ENCODE measurements at places on chromosomes 5 and 9. TPM values are rescaled to one million over a fixed set of nuclear protein-coding genes. Genes with fewer than 3 reads are reported as not detected.
A peak's percentile ranks its signal among the peaks of the same experiment; 100 is the strongest.

Gene ANKRD31
- 0.13 TPM for total RNA-seq

Gene PCDHB5
- 2.9 TPM for total RNA-seq

Gene CD74
- total RNA-seq = 19.9 TPM

Gene COL15A1
- not detected for total RNA-seq

Gene TSPAN17
- total RNA-seq = 46.8 TPM

Gene WDR70
- 38.1 TPM for total RNA-seq

Gene TUSC1
- total RNA-seq = not detected

Gene PCDHGB7
- total RNA-seq = 6.8 TPM

Gene TEX48
- not detected for total RNA-seq

Gene ARID3C
- not detected for total RNA-seq

DNA sequence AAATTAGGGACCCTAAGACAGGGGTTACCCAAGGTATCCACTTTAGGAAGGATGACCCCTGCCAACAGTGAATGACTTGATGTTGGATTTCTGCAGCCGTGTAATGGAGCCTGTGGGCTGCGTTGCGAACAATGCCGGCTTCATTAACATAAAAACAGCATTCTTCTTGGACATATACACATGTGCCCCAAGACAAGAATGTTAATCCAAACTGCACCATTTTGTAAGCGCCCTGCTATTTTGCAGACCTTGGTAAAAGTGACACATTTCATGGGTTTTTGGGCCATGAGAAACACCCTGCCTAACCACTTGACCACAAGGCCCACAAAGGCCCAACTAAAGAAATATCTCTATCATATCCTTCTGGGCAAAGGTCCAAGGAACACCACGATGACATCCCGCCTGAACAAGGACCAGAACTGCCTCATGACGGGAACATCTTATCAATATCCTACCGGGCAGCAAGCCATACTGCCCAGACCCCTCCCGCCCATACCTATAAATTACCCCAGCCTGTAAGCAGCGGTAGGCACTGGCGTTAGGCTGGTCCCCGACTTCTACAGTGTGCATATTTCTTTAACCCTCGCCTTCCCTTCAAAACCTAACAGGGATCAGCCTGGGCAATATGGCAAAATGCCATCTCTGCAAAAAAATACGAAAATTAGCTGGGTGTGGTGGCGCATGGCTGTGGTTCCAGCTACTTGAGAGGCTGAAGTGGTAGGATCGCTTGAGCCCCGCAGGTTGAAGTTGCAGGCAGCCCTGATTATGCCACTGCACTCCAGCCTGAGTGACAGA lies 9.7 kb upstream of the PDCD1LG2 start:
- no peak for DNase-seq

DNA sequence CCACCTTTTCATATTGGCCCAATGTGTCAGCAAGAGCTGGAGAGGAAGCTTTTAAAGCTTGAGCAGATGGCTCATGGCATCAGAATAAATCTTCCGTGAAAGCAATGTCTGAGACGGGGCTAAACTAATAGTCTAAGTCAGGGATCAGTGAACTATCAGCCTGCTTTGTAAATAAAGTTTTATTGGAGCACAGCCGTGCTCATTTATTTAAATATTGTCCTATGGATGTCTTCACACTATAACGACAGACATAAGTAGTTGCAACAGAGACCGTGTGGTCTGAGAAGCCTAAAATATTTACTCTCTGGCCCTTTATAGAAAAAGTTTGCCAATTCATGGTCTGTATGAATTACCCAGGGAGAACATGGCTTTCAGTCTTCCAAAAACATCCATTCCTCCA lies 85.6 kb upstream of the SLC44A1 start:
- no peak for DNase-seq

- no peak for DNase-seq
Measured at GRCh38 chr5:150615141-150615699, 25.2 kb upstream of the SYNPO start.

GRCh38 chr9:107932601-107933000 lies 443.0 kb upstream of the KLF4 start:
- no peak for DNase-seq

GRCh38 chr9:128025736-128026135 lies 41.4 kb downstream of the NAIF1 start:
- DNase-seq = no peak

DNA sequence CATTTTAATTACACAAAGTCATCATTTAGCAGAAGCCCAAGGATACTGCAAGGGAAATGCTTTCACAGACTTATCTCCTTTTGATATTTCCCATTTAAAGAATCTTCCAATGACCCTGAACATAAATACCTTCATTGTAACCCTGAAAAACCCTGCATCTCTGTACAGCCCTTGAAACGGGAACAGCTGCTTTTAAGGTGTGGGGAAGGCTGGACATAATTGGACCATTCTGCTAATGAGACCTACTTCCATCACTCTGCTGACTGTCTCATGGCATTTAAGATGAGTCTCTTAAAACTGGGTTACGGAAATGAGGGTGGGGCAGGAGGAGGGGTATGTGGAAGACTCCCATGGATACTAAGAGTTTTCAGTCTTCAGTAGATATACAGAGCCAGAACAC lies 485.8 kb downstream of the BRINP1 start:
- DNase-seq = no peak

GRCh38 chr9:119956111-119956510 lies 586.9 kb upstream of the BRINP1 start:
- DNase-seq = no peak

DNA sequence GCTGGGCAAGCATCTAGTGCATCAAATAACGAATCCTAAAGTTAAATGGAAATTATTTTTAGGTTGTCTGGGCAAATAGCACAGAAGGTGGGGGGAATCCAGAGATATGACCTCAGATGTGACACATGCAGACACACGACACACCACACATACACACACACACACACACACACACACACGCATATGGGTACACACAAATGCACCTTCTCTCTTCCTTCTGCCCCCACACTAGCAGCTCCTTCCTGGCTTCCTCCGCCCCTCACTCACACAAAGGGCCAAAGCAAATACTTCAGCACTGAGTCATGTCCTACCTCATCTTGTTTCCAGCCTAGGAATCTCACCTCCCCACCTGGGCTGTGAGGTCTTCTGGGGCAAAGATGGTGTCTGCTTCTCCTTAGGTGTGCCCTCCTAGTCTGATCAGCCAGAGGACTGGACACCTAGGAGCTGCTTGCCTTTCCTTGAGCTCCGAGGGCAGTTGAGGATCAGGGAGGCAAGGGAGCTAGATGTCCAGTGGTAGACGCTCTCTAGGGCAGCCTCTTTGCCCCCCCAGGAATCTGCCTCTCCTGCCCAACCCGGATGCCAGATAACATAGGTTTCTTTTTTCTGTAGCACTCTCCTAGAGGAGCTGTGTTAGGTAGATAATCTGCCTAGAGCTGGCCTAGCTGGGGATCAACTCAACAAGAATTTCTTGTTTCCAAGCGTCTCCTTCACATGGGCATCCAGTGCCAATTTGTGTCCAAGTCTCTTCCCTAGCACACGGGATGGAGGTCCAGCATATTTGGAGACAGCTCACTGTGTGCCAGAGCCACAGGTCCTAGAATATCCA lies 14.3 kb upstream of the JADE2 start:
- peak; percentile 93 for DNase-seq

DNA sequence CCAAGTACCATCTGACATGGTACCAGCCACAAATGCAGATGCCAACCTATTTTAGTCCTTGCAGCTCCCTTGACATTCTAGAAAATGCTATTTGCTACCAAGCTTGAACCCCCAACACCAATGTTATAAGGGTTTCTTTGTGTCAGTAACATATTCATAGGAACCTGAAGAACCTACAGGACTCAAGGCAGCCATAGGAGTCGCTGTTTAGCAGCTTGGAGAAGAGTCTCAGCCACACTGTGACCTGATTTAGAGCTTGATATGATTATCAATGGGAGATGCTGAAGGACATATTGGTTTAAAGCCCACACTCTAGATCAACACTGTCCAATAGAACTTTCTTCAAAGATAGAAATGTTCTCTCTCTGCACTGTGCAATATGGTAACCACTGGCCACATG lies 6.4 kb upstream of the ZFR start:
- DNase-seq = no peak

- DNase-seq = peak; percentile 31
Measured at GRCh38 chr5:39714036-39714698, 289.4 kb upstream of the DAB2 start.

- DNase-seq = no peak
Measured at GRCh38 chr5:125175348-125176004, 429.0 kb upstream of the ZNF608 start.

DNA sequence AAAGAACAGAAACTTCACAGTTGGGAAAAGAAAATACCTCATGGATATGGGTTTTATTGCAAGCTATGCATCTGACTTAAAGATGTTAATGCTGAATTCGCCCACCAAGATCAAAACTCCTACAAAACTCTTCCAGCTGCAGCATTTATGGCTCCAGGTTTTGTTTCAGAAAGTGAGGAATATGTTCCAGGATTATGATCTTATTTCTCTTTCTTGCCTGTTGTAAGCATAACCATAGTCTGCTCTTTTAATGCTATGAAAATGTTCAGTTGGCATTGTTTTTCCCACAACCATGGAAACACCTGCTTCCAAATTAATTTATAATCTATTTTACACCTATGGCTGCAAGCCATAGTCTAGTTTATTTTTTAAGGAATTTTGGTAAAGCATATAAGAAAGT lies 34.9 kb upstream of the FST start:
- no peak for DNase-seq

- DNase-seq = no peak
Measured at GRCh38 chr5:115289104-115289503, 7.3 kb downstream of the CCDC112 start.

- no peak for DNase-seq
Measured at GRCh38 chr9:78303377-78304062, 6.6 kb downstream of the PSAT1 start.

DNA sequence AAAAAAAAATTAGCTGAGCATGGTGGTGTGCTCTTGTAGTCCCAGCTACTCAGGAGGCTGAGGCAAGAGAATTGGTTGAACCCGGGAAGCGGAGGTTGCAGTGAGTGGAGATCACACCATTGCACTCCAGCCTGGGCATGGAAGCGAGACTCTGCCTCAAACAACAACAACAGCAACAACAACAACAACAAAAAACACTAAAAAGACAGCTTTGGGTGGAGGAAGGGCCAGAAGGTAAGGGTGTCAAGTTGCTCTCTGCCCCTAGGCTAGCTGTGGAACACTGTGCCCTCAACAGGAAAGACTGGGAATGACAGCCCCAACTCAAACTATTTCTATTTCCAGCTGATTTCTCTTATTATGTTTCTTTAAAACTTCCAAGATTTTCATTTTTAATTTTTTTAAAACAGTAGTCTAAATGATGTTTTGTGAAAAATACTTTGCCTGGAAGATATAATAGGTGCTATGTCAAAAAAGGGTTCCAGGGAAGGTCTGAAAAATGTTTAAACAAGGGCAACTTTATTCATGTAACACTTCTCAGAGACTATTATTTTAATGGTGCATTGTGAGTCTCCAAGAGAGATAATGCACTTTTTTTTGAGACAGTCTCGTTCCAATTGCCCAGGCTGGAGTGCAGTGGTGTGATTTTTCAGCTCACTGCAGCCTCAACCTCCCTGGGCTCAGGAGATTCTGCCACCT lies 29.9 kb downstream of the CLINT1 start:
- DNase-seq = peak; percentile 62

- no peak for DNase-seq
Measured at GRCh38 chr5:137316346-137316736, 182.8 kb downstream of the SPOCK1 start.

DNA sequence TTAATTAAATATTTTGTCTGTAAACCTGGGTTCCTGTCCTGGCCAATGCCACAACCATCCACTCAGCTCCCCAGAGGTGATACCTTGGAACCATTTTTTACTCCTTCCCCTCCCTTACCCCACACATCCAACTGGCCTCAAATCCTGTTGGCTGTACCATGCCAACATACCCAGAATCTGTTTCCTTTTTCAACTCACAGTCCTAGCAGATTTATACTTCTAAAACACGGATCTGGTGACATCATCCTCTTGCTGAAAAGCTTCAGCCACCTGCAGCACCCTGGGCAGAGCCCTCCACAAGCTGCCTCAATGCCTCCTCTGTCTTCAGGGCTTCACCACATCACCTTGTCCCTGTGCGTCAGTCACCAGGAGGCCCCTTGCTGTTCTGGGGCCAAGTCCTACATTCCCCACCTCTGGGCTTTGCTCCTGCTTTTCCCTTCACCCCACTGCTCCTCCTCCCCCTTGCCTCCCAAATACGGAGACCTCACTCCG lies 14.9 kb downstream of the SEMA6A start:
- DNase-seq = peak; percentile 72

GRCh38 chr5:53877243-53877642 lies 316.8 kb downstream of the NDUFS4 start:
- no peak for DNase-seq

DNA sequence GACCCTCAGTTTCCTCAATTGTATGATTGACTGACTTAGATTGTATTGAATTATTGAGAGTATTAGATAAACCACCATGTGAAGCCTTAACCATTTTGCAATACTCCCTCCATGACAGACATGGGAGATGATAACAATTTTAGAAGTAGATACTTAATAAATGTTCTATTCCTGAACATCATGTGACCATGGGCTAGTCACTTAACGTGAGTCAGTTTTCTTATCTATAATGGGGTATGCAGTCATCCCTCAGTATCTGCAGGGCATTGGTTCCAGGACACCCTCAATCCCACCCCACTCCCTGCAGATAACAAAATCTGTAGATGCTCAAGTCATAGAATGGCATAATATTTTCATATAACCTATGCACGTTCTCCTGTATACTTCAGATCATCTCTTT lies 31.0 kb downstream of the SNX18 start:
- no peak for DNase-seq

DNA sequence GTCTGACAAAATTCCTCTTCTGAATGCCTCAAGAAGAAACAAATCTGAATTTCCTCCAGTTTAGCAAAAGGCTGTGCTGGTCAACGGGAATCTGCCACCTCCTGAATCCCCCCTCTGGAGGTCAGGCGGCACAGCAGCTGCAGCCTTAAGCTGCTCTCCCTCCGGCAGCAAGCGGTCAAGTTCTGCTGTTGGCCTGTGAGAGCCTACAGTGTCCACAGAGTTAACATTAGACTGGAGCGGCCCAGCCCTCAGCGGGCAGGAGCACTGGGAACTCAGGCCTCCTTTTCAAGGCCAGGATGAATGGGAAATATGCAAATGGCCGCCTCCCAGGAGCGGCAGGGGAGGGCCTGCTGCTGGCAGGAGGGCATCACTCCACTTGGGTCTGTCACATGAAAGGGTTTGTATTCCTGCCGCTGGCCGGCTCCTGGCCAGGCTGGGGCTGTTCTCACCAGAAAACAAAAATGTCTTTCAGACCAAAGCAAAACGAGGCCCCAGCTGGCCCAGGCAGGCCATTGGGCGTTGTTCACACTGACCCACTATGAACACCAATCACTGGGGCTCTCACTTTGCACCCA lies 8.2 kb downstream of the ACSL6 start:
- DNase-seq = peak; percentile 88

All from H9 (cell line).